ENCODE measurements at places on chromosomes 12 and 14.
A peak's percentile ranks its signal among the peaks of the same experiment; 100 is the strongest.

DNA sequence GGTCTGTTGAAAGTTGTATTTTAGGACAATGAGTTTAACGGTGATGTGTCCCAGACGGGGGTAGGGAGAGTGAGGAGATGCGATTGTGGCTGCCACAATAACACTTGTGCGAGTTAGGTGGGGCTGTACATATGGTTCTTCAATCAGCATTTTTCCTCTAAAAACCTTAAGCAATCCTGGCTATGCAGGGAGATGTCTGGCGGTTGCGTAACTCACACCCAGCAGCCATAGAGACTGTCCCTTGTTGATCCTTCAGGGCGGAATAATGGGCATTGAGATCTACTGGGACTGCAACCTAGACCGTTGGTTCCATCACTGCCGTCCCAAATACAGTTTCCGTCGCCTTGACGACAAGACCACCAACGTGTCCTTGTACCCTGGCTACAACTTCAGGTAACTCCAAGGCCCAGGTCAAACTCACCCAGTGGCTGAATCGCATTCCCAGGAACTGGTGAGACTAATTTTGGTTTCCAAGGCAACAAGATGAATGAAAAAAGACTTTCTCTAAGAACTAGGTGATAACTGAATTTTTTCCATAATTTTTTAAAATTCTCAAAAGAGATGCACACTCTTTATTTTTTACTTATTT lies 34.6 kb downstream of the P2RX7 start:
- no peak for DNase-seq

DNA sequence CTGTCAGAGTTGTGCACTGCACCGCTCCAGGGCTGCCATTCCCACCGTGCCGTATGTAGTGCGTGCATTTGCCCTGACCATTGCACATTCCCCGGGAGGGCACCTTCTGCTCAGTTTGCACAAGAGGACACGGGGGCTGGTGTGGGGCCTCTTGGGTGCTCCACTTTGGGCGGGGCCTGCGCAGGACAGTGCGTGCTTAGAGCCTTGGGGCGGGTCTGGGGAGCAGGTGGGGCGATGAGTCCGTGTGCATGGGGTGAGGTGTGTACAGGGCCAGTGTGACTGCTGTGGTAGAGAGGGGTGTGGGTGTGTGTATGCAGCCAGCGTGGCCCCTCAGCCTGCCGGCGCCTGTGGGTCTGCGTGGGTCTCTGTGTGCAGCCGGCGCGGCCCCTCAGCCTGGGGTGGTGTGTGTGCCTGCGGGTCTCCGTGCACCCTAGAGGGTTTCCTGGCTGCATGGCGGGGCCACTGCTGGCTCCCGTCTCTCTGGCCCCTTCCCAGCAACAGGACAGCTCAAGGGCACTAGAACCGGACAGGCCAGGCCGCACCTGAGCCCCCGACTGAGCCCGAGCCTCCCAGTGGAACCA lies 31.9 kb downstream of the FBRSL1 start:
- DNase-seq = no peak

GRCh38 chr12:67759829-67760228 lies 111.3 kb downstream of the DYRK2 start:
- no peak for DNase-seq

DNA sequence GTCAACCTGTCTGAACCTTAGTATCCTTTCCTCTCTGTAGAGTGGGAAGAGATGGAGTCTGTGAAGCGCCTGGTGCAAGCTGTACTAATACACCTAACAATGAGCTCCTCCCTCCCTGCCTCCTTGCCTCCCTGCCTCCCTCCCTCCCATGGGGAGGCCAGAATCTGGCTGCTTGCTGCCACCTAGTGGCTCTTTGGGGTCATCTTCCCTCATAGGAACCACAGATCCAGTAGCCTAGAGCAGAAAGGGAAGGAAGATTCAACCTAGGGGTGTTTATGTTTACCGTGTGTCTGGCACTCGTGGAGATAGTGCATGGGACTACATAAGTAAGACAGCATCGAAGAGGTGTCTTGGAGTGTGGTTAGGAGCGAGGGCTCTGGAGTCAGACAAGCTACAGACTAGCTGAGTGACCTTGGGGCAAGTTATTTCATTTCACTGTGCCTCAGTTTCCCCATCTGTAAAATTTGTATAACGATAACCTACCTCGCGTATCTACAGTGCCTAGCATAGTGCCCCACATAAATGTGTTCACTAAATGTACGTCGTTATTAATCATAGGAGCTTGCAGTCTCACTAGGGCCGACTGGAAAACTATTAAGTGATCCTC lies 35.5 kb upstream of the TSPAN9 start:
- peak; percentile 79 for DNase-seq

DNA sequence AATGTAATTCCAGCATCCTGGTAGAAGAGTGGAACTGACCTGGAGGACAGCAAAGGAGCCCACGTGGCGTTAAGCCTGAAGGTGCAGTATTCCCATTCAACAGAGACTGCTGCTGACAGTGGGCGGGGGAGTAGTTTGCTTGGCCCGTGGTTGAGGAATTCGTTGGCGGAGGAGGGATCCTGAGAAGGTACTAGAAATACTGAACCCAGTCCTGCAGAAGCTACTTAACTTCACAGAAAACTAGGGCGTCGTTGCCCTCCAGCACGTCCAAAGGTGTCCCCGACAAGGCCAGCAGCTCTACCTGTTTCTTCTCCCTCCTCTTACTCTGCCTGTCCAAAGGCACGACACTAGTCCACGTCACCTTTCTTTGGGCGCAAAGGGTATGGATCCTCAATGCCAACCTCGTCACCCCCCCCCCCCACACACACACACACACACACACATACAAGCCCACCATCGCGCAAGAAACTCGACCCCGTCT lies 303 bp downstream of the PUS7L start:
- no peak for DNase-seq

DNA sequence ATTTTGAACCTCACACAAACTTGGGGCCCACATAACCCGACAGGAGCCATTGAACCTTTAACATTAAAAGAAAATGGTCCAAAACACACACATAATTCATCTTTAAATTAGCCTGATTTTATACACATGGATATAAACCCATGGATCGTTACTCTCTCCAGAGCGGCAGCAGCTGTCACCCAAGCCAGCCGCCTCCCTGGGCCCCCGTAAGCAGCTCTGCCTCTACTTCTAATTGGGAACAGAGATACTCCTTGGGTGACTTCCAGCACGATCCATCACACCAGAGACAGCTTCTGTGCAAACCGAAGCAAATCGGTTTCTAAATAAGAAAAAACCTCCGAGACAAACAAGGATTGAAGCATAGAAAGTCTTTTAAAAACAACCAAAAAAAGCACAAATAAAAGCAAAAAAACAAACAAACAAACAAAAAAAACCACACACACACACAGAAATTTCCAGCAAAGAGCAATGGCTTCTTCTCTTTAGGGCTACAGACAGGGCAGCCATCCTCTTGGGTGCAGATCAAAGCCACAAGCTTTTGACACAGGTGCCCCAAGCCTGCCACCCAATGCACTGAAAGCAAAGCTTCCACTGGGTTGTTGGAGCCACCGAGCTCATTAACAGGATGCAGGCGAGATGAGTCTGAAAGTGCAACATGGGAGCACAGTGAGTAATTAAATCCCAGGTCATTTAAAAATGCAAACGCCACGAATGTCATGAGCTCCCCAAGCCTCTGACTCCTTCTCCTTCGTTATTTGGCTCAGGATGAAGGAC lies 156.9 kb downstream of the DPF3 start:
- no peak for DNase-seq

Measured in activated CD4-positive, alpha-beta T cell treated with anti-CD3 and anti-CD28 coated beads, Interleukin-2, Interleukin-6, amounts not matched to agents 100 ng/mL and 50 ng/mL, durations not matched to agents 16 hours and 8 hours (primary cell).